ENCODE measurements at places on chromosomes 3 and 15.

- DNase-seq, result no peak
These were observed 229.3 kb upstream of the MCTP2 start for GRCh38 chr15:94002041-94002440.

GRCh38 chr3:151976211-151977050 lies 103.0 kb downstream of the SUCNR1 start:
- peak; percentile 53 for DNase-seq

DNA sequence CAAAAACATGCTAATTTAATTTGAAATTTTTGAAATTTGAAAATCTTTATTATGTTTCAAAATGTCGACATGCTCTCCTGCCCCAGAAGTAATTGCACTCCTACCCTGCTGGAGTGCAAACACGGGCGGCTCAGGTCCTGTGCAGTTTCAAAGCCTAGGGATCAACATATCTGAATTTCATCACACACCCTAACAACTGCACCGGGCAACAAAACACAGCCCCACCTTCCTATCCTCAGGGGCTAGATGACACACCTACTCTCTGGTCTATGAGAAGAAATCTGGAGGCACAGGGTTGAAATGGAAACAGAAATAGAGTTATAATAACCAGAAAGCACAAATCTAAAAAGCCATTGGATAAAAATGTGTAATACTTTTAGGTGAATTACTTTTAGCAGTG lies 61.4 kb downstream of the BFSP2 start:
- no peak for DNase-seq

GRCh38 chr3:95464346-95464745 lies 1350.0 kb upstream of the EPHA6 start:
- DNase-seq, result no peak

DNA sequence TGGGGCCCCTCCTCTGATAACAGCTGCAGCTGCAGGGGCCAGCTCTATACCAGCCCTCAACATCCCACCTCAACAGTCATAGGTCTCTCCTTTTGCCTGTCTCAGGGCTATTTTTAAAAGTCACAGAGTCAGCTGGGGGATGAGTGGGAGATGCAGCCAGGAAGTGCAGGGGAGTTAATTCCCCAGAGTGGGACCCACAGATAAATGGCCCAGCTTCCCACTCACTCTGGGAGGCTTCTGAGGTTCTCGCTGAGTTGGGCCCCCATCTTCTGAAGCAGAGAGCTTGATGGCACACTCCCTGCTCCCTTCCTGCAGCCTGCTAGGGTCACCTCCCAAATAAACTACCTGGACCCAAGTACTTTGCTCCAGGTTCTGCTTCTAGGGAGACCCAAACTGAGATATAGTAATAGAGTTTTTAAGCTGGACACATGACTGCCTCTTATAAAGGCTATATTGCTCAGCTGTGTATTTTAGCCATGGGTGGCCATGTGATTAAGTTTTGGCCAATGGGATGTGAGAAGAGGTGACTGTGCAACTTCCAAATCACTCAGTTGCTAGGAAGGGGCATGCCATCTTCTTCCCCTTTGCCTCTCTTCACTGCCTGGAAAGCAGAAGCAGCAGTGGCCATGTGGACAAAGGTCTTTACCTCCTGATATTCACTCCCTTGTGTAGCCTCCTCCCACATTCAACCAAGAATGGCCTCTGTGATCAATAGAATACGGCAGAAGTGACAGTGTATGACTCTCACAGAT lies 15.5 kb upstream of the VIPR1 start:
- DNase-seq, result no peak

GRCh38 chr3:58572013-58572633 lies 5.1 kb downstream of the FAM107A start:
- DNase-seq, result no peak

DNA sequence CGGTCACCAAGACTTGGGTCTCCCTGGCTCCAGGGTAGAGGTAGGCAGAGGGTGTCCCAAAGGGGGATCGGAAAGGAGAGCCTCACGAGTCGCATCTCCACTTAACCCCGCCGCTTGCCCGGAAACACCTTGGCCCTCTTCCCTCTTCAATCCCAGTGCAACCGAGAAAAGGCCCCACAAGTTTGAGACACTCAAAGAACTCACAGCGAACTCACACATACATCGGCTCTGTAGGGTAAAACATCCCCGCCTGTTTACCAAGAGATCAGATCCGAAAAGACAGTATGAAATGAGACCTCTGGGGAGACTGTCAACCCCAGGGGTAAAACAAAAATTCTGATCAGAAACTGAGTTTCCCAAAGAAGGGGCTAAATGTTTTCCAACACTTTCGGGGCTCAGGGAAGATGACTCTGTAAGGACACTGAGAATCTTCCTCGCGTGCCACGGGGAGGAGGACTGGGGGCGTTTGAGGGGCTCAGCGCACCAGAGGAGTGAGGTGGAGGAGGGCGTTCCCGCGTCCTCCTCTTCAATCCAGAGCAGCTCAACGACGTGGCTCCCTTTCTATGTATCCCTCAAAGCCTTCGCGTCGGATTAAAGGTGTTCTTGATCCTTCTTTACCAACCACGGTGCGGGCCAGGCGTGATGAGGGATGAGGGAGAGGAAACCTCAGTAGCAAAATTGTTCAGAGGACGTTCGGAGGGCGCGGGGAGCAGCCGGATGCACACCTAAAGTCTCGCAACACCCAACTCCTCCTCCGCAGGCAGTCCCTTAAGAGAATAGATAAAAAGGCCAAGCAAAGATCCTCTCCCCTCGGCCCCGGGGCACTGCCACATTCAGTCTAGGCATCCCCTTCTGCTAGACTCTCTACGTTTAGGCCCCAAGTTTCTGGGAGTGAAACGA lies 3.7 kb downstream of the WNT5A start:
- no peak for DNase-seq
